ENCODE measurements at places on chromosomes 7 and 10.

DNA sequence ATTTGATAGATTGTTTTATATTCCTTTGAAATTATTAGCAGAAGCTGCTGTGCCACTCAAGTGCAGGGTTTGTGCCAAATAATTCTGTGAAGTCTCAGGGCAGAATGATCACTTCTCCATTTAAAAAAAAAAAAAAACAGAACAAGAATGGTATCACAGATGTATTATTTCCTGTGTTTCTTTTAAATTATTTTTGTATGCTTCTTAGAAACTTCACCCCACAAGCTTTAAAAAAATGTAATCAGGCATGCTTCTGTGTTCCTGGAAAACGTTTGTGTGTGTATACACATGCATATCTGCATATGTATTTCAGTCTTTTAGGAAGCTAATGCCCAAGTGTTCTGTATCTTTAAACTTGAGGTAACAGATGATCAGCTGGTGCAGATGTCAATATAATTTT, 6.3 kb upstream of the CD36 start:
- no peak for DNase-seq

DNA sequence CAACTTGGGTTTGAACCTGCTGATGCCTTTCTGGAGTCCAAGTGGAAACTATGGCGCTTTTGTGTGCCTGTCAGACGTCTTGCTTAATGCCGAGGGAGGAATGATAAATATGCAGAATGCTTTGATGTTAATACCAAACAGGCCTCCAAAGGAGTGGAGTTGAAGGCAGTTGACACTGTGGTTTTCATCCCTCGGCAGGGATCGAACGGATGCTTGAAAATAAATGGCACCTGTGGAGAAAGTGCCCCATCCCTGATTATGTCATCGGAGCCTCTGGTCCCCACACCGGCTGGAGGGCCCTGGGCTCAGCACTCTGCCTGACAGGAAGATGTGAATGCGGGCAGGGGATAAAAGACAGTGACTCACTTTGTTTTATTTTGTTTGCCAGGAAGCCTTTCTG, 148.7 kb upstream of the GPR26 start:
- DNase-seq, result no peak

DNA sequence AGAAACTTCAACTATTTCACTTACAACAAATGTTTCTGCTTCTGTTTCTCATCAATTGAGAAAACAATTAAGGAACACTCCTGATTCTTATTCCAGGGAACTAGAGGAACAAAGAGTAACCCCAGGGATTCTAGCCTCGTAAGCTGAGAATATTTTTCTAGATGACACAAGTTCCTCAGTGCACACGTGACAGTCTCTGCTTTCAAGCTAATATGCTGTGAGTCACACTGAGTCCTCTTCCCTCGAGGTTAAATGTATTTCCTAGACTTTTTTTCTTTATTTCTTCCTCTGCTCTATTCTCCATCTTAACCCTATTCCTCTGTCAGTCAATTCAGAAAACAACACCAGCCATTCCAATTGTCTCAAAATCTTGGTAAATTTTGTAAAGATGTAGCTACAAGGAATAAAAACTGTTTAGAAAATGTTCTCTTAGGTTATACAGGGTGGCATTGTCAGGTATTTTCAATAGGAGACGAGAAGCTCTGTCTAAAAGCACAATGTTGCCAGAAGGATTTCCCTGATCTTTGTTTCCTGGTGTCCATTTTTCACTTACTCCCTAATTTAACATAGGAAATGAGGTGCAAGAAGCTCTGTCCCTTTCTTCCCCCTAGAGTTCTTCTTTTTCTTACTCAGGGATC, 5.8 kb upstream of the C1GALT1 start:
- peak; percentile 41 for DNase-seq

DNA sequence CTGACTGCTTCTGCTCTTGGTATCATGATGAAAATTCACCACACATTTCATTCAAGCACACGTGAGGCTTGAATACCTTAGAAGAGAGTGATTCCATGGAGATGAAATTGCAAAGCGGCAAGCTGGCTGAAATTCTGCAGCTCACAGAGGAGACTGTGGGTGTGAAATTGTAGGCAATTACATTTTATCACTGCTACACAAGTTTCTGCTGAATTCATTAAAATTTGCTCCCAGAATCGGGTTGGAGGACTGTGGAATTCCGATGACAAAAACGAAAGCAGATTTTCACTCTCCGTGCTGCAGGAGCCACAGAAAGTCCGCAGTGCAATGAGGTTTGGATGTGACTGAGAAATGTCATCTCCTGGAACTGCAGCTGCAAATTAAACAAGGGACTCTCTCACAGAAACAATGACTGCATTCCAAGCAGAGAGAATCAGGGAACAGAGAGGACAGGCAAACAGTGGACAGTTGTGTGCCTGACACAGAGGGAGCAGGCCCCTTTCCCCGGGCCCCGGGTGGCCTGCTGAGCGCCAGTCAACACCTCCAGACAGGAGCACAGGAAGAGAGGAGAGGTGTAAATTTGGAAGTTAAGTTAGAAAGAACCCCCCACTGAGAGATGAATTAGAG, 109.1 kb downstream of the C10orf90 start:
- no peak for DNase-seq

DNA sequence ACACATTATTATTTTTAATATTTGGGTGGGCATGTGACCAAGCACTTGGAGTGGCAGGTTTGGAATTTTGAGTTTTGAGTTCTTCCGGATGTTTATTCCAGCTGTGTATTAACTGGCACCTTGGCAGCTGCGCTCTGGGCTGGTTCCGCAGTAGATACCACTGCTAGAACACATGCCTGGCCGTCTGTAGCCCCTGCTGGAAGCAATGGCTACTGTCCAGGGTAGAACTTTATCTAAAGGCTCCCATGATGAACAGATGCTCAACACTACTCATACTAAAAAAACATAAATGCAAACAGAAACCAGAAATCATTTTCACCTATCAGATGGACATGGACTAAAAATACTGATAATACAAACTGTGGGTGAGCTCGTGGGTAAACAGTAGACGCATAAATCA, 19.4 kb upstream of the SH3PXD2A start:
- no peak for DNase-seq

GRCh38 chr10:8047452-8048280, 6.8 kb upstream of the GATA3 start:
- no peak for DNase-seq

DNA sequence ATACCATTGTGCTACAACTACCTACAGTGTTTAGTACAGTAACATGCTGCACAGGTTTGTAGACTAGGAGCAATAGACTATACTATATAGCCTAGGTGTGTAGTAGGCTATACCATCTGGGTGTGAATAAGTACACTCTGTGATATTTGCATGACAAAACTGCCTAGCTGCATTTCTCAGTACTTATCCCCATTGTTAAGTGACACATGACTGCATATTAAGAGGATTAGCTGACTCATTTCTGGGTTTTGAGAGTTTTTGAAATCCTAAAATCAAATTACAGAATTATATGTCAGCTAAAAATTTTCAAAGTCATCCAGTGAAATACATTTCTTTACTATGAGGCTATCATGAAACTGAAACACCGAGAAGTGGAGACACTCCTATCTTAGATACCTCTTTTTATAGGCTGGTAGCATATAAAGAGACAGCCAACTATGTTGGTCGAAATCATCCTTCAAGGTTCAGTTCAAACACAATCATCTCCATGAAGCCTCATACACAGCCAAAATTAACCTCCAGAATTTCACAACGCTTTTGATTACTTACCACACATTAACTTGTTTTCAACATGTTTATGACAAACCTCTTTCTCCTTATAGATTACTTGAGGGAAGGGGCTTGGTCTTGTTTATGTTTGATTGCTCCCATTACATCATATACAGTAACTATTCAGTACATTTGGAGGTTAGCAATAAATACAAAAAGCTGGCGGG, 89.8 kb upstream of the ANK3 start:
- no peak for DNase-seq

- no peak for DNase-seq
Observed at GRCh38 chr7:137755846-137756651, 90.7 kb downstream of the DGKI start.

DNA sequence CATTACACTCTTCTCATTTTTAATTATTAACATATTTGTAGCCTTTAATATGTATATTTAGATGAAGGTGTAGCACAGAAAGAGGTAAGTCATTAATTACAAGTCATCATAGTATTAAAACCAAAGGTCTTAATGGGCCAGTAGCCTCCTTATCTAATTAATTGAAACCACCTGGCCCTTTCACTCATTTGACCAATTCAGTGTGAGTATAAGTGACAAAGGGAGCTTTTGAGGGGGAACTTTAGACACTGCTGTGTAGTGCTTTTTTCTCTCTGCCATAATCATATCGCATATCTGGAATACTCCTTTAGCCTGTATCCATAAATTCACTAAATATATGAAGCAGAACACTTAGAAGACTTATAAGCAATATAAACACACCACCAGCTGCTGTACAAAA, 562.9 kb upstream of the POT1 start:
- DNase-seq, result no peak

DNA sequence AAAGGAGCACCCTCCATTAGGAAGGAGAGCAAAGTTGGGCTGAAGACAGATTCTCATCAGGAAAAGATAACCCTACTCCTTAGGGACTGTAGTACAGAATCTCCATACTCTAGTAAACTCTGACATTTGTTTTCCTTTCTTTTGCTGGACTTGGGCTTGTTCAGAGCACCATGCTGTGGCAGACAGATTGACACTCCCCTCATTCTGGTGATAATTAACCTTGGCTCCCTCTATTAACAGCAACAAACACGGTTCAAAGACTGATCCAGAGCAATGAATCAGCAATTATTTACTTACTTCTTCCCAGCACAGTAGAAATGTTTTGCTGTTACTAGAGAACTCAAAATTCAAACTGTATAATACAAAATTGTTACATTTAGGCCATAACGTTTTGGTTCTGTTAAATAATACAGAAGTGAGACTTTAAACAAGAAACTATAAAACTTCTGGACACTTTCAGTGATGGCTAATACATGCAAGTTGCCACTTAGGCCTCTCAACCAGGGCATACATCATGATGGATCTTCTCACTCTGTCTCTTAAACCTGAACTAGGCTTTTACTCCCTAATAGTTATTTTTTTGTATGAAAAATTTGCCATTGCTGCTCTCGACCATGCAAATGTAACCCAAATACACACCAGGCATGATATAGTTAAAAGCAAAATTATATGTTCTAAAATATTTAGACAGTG, 639.0 kb downstream of the IPMK start:
- no peak for DNase-seq

GRCh38 chr7:37206192-37206591, 242.5 kb downstream of the ELMO1 start:
- DNase-seq, result no peak

DNA sequence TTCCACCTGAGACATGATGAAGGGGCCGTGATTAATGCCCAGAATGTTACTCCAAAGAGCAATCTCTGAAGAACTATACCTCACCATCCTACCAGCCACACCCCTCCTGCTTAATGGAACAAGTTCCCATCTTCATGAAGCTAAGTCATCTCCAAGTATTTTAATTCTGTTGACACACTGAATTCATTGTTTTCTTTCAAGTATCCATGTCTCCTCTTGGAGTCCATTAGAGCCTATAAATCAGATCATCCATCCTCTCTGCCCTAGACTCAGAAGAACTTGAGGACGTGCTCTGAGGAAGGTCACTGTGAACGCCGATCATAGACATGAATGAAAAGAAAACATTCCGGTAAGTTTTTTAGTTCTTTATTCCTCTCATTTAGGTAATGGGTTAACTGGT, 126.8 kb downstream of the RSU1 start:
- DNase-seq, result no peak

GRCh38 chr10:8416192-8416701, 361.8 kb downstream of the GATA3 start:
- no peak for DNase-seq

GRCh38 chr10:81820418-81820817, 54.6 kb upstream of the NRG3 start:
- DNase-seq, result peak; percentile 4

GRCh38 chr7:100155553-100156317, 2.8 kb downstream of the TRAPPC14 start:
- DNase-seq, result no peak

GRCh38 chr7:130982160-130982638, 248.2 kb upstream of the KLF14 start:
- no peak for DNase-seq

DNA sequence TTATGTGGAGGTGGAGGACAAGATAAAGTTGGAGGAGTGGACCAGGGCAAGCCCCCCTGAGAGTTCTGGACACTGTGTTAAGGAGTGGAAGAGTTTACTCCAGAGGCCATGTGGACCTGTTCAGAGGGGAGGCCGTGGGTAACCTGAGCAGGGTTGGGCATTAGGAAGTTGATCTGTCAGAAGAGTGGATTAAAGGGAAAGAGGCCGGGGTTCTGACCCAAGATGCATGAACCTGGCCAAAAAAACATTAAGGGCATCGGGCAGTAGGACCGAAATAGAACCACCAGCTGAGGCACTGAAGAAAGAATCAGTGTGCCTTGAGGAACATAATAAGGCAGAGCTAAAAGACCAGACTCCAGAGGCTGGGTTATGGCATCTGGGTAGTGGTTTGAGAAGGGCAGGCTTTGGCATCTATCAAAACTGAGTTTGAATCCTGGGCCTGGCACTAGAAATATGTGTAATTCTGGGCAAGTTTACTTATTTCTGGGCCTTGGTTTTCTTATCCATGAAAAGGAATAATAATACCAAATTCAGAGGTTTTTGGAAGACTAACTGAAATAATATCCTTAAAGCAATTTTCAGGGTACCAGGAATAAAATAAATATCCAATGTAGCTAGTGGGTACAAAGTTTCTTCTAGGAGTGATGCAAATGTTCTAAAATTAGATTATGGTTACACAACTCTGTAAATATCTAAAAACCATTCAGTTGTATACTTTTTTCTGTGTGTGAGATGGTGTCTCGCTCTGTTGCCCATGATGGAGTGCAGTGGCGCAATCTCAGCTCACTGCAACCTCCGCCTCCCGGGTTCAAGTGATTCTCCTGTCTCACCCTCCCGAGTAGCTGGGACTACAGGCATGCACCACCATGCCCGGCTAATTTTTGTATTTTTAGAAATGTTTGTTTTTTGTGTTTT, 10.9 kb upstream of the FRAT1 start:
- no peak for DNase-seq

- DNase-seq, result no peak
Observed at GRCh38 chr7:85525676-85526075, 338.8 kb upstream of the SEMA3D start.

DNA sequence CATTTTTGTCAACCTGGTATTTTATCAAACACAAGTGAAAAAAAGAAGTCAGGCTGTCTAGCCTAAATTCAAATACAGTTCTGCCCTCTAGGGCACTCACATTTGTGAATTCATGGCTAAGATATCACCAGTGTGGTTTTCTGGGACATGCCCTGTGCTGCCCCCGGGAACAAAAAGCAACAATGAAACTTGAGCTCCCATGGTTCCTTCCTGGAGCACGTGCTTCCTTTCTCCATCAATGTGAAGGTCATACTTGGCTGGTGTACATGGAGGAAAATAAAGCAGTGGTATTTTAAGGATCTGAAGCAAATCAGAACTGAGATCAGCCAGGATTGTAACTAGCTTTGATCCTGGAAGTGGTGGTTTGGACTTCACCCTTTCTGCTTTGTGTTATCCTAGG, 128.9 kb upstream of the FRMD4A start:
- no peak for DNase-seq

DNA sequence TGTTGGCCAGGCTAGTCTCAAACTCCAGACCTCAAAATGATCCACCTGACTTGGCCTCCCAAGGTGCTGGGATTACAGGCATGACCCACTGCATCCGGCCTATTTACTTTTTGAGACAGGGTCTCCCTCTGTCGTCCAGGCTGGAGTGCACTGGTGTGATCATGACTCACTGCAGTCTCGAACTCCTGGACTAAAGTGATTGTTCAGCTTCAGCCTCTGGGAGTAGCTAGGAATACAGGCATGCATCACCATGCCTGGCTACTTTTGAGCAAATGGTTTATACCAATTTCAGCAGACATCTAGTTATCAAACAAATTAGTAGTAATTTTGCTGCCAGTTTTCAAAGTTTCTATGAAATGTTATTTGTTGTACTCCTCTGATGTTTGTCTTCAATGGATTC, 2.2 kb upstream of the WAC start:
- no peak for DNase-seq

Data from H54 (cell line).